ENCODE measurements at places on chromosomes 16 and 17.

GRCh38 chr16:635573-636205 lies 416 bp downstream of the METTL26 start:
- DNase-seq: no peak

- no peak for DNase-seq
Observed at GRCh38 chr16:57140931-57141668, 44.7 kb downstream of the PSME3IP1 start.

GRCh38 chr16:76574651-76575050 lies 297.4 kb downstream of the CNTNAP4 start:
- DNase-seq: no peak

- no peak for DNase-seq
Observed at GRCh38 chr16:9351841-9352434, 260.5 kb downstream of the HAPSTR1 start.

GRCh38 chr17:31378638-31379037 lies 12.8 kb upstream of the RAB11FIP4 start:
- no peak for DNase-seq

DNA sequence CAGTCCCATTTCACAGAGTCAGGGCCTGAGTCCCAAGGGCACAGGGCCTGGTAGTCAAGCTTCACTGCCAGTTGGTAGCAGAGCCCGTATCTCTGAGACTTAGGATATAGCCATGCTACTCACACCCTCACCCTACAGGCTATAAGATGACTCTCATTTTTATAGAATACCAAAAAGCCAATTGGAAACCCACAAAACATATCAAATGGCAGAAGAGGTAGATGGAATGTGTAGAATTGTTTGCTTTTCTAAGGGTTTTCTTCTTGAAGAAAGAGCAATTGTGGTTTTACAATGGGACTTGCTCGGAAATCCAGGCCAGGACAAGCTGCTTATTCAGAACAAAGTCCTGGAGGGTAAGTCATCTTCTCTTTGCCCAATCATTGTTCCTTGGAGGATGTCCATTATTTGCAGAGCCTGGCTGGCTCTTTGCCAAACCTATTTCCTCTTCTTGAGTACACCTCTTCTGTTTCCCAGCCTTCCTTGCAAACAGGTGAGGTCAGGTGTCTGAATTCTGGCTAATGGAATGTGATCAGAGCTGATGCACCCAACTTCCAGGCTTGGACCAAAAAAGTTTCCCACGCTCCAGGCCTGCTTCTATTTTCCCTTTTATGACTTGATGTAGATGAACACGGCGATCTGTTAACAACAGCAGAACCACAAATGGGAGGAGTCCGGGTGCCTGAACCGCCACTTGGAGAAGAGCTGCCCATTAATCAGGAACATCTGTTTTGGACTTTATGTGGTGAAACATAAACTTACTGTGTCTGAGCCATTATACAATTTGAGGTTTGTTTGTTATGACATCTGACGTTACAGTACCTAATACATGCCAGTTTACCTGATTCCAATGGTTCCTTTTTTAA lies 16.9 kb upstream of the CCL22 start:
- no peak for DNase-seq

GRCh38 chr17:57976594-57976993 lies 11.5 kb downstream of the VEZF1 start:
- DNase-seq: no peak

GRCh38 chr16:48862087-48862532 lies 252.1 kb upstream of the N4BP1 start:
- no peak for DNase-seq
